ENCODE measurements at places on chromosomes 11 and 22.
A peak's percentile ranks its signal among the peaks of the same experiment; 100 is the strongest.

DNA sequence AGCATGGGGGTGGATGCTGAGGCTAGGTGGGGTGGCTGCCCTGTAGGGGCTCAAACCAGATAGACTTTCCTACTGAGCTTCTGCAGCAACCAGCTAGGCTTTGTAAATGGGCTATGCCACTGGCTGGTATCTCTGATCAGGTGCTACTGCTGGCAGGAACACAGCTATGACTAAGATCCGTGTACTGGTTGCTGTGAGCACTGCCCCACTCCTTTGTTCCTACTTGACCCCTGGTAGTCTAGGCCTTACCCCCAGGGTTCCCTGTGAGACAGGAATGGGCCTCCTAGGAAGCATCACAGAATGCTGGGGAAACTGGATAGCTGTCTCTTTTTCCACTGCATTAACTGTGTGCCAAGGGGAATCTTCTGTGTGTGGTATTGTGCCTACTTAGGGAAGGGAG, 58.4 kb upstream of the GAB2 start:
- DNase-seq = no peak

DNA sequence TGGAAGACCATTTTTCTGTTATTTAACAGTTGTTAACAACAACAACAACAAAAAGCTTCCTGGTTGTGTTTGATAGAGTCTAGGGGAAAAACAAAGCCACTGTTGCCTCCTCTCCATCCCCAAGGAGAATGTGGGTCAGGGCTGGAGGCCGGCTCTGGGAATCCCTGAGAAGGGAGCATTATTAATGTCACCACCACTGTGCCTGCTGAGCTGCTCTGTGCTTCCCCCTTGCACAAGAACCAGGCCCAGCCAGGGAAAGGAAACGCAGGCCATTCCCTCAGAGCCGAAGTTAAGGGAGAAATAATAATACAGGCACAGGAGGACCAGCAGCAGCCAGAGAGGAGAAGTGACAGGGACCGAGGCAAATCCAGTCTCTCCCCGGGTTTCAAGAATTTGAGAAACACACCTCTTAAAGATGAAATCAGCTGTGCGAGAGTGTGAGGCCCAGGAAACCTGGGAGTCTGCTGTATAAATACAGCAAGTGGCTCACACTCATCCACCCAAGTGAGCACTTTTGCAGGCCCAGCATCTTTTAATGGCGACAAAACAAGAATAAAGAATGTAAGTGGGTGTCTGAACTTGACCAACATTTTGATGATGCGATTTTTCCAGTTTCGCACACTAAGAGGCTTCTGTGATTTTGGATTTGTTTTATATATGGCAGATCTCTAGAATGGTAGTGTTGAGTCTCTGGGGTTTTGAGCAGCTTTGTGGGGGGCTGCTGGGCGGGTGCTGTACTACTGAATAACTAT, 539.2 kb downstream of the NTM start:
- no peak for DNase-seq

- DNase-seq = peak; percentile 36
These were observed 24.0 kb downstream of the SLC43A1 start for GRCh38 chr11:57491371-57492061.

DNA sequence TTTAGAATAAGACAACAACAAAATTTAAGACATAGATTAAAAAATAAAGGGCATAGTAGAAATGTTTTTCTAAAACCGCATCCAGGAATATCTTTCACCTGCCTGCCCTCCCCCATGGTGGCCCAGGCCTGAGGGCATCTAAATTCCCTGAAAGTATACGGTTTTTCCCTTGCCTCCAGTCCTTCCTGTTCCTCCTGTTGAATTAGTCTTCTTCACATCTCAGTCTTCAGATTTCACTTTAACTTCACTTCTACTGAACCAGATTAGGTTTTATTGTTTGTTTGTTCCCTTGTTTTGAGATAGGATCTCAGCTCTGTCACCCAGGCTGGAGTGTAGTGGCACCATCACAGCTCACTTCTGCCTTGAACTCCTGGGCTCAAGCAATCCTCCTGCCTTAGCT, 33.1 kb upstream of the DEPDC7 start:
- DNase-seq = no peak

GRCh38 chr11:15704556-15704955, 589.8 kb downstream of the INSC start:
- no peak for DNase-seq

GRCh38 chr11:44758983-44759382, 32.2 kb downstream of the TSPAN18 start:
- DNase-seq = no peak

- peak; percentile 95 for DNase-seq
These were observed 12.2 kb downstream of the PHLDB1 start for GRCh38 chr11:118619444-118620197.

DNA sequence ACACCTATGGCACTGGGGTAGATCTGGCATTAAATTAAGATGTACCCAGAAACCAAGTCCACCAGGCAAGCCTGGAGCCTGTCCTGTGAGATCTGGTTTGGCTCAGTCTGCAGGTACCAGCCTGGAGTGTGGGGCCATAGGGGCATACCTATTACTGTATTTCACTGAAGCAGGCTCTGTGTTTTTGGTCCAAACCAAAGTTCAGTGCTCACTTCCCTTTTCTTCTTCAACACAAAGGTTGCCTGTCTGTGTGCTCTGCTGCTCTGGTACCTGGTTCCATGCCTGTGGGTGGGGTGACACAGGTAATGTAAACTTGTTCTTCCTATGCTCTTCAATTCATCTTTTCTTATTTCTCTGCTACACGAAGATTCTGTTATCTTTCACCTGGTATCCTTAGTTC, 19.8 kb upstream of the GLYATL2 start:
- DNase-seq = no peak

DNA sequence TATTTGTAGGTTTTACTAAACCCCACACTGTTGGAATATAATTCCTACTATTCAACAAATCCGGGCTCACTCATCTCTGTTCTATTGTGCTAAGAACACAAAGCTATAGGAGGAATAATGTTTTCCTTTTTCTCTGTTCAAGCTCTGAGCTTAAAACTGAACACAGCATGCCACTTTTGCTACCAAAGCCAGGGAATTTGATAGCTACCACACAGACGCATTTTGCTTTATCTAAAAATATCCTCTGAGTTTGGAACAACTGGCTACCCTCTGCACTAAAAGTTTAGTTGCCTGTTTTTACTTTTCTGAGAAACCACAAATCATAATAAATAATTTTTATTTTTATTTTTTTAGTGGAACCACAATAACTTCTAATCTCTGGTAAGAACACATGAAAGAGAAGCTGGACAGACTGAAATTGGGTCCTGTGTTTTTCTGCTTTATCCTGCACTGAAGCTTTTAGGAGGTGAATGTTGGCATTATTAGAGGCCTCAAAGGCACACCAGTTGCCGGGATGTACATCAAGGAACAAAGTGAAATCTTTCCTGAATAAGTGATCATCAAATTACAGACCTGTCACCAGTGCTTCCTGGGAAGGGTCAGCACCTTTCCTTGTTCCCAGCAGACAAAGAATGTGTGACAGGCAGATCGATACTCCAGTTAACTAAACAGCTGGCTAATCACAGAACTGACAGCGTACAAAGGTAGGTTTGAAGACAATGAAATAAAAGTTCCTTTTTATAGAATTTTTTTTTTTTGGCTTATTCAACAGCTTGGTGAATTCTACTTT, 523.2 kb upstream of the TENM4 start:
- DNase-seq = peak; percentile 63

DNA sequence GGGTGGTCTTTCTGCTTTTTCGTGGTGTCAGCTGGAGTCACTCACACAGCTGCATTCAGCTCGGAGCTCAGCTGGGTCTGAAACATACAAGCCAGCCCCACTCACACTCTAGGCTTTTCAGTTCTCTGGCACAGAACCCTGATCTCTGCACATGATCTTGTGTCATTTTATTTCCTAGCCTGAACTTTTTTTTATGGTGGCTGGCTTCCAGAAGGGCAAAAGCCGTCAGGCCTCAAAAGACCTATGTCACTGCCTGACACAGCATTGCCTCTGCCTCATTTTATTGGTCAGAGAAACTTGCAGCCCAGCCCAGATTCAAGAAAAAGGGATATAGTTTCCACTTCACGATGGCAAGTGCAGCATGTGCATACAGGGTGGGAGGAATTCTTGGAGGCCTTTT, 117.8 kb downstream of the NTM start:
- DNase-seq = no peak

All from LHCN-M2 (cell line).